Stimulated activated CD4-positive, alpha-beta T cell treated with anti-CD3 and anti-CD28 coated beads, Interleukin-1b, Interleukin-23, amount 100 ng/mL, for 1 hour (primary cell): ENCODE measurements at places on chromosomes 5 and 9.

DNA sequence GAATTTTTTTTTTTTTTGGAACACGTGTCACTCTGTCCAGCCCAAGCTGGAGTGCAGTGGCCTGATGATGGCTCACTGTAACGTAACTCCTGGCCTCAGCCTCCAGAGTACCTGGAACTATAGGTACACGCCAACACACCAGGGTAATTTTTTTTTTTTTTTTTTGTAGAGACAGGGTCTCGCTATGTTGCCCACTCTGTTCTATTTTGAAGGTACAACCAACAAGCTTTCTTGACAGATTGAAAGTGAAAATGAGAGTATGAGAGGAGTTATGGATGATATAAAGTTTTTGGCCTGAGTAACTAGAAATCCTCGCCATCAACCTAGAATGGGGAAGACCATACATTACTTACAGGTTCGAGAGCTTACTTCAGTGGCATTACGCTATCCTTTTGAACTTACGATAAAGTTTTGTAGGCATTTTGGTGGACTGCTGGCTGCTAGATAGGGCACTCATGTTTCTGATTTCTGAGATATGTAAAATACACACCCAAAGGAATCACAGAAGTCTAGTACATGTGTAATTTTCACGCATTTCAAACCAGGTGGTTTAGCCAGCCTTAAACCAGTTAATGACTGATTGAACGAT lies 806 bp upstream of the CDC42SE2 start:
- DNase-seq, result no peak

DNA sequence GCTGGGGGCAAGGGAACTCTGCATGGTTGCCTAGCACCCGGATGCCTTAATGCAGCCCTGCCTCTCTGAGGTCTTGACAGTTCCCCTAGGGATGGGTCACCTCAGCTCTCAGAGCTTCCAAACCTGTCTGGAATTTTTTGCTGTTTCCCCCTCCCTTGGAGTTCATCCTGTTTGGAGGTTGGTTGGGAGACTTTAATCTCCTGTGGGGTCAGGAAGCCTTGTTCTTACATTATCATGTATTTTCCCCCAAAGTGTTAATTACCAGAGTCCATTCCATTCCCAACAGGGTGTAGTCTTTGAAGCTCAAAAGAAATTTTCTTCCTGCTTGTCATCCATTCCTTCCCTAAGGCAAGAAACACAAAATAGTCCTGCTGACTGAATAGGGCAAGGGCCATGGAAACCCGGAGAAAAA lies 150.3 kb upstream of the SPRY4 start:
- no peak for DNase-seq

DNA sequence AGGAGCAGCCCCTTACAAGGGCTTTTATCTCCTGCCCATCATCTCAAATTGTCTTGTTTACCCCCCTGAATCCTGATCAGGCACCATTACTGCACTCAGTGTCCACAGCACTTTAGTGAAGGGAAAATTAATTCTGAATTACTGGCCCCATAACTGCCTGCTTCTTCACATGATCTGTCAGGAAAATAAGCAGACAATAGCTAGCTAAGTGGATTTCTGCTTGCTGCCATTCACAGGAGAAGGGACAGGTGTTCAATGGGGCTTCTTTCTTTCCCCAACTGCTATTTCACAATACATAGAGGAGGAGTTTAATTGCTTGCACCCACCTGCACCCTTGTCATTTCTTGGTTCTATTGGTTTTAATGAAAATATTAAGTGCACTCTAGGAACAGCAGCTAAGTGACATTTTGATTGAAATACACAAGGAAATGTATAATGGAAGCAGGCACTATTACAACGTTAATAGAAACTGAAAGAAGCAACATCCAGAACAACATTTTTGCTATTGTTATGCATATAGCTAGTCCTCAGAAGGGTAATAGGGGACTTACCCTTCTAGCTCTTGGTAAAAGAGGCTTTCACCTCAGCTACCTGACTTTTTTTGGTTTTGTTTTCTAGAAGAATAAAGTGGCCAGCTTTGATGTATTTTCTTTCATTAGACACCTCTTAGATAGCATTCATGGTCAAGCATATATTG lies 599.3 kb upstream of the TLE4 start:
- DNase-seq, result no peak

- DNase-seq, result no peak
Observed at GRCh38 chr5:10946050-10946449, 185.0 kb upstream of the DAP start.

GRCh38 chr5:643351-643801 lies 31.2 kb downstream of the CEP72 start:
- DNase-seq, result no peak
